H9 (cell line): ENCODE measurements at places on chromosomes 12 and 14. TPM values are rescaled to one million over a fixed set of nuclear protein-coding genes. Genes with fewer than 3 reads are reported as not detected.

FGF6 gene
- not detected in 2 replicates for total RNA-seq

APOF gene
- not detected in 2 replicates for total RNA-seq

CCDC175 gene
- total RNA-seq: 0.09 TPM in 1 of 2 replicates, not detected in the other

MON2 gene
- 21.9 and 22.3 TPM in 2 replicates for total RNA-seq

UNC119B gene
- total RNA-seq: 51.5 and 53.5 TPM in 2 replicates

GAS2L3 gene
- total RNA-seq: 11.7 and 15.8 TPM in 2 replicates

SLC2A14 gene
- 19.1 and 19.3 TPM in 2 replicates for total RNA-seq

MORN3 gene
- total RNA-seq: 0.24 and 0.37 TPM in 2 replicates

AICDA gene
- total RNA-seq: 0.22 TPM in 1 of 2 replicates, not detected in the other

GUCY2C gene
- 1.3 and 1.9 TPM in 2 replicates for total RNA-seq

GRCh38 chr12:71139153-71139735, 18.6 kb downstream of the TSPAN8 start:
- no peaks in the 10 kb centered on the region for H3K4me1 ChIP-seq
- DNase-seq: no peak
- no peaks in the 10 kb centered on the region for H3K27me3 ChIP-seq
- no peak overlapping the region for H3K4me3 ChIP-seq

- H3K36me3 ChIP-seq: peaks cover 5% of the 10 kb centered on the region
- H3K27ac ChIP-seq: no peak overlapping the region
- DNase-seq: no peak
- no peaks in the 10 kb centered on the region for H3K4me1 ChIP-seq
These were observed 18.6 kb upstream of the EEA1 start for GRCh38 chr12:92947589-92948215.

- DNase-seq: no peak
- H3K27ac ChIP-seq: no peak overlapping the region
- H3K27me3 ChIP-seq: no peaks in the 10 kb centered on the region
- no peak overlapping the region for H3K4me3 ChIP-seq
- H3K36me3 ChIP-seq: peaks cover 18% of the 10 kb centered on the region
- H3K4me1 ChIP-seq: peaks cover 15% of the 10 kb centered on the region; the same call in 1 of the 2 replicates
These were observed 26.8 kb downstream of the KLRK1 start for GRCh38 chr12:10362828-10363657.

DNA sequence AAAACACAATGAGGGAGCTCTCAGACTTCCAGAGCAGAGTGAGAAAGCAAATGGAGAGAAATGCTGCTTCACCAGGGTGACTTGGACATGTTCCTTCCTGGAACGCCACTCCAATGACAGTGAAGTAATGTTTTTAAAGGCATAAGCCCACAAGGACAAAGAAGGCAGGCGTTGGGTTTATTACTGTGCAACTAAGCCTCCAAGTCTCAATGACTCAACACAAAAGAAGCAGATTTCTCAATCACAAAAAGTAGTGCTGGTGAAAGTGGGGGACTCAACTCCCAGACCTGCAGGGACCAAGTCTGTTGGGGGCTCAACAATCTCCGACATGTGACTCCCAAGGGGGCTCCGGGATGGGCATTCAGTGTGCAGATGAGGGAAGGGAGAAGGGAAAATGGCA, 505.2 kb downstream of the BCL11B start:
- H3K36me3 ChIP-seq: peaks cover 10% of the 10 kb centered on the region
- H3K27me3 ChIP-seq: no peaks in the 10 kb centered on the region
- H3K4me3 ChIP-seq: no peak overlapping the region
- no peaks in the 10 kb centered on the region for H3K4me1 ChIP-seq

GRCh38 chr12:51082561-51083125, 753 bp downstream of the CSRNP2 start:
- peaks cover 14% of the 10 kb centered on the region for H3K36me3 ChIP-seq
- H3K27ac ChIP-seq: no peak overlapping the region

DNA sequence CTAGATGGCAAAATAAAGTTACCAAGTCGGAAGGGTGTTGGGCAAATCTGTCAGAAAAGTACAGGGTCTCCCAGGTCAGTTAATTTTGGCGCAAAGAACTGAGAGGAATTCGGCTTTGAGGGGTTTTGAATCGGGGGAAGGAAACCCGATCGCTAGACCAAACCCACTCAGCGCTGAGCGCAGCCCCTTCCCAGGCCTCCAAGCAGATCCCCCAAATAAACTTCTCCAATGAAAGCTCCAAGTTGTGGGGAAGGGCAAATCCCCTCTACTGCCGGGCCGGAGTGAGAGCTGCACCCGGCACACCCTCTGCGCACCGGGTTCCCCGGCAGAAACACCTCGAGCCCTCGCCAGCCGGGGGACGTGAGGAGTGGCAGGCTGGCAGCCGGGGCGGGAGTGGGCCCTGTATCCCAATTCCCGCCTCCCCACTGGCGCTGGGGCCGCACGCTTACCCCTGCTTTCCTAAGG, 441 bp downstream of the E2F7 start:
- H3K36me3 ChIP-seq: peaks cover 20% of the 10 kb centered on the region; the same call in 2 of the 3 replicates
- peak overlapping the region; percentile 16 for H3K27ac ChIP-seq
- peak overlapping the region; percentile 77 for H3K4me3 ChIP-seq
- no peak for DNase-seq
- no peaks in the 10 kb centered on the region for H3K27me3 ChIP-seq

DNA sequence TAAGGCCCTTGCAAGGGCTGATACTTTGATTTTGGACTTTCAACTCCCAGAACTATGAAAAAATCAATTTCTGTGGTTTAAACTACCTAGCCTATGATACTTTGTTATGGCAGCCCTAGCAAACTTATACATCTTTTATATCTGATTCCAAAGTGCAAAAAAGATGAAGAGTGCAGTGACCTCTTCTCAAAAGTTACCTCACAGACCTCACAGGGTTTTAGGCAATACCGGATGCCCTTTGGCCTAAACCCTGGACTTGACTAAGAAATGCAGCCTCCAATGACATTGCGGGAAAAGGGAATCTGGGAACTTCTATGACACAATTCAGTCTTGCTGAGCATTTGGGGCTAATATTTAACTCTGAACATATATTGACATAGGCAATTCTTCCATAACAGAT, 63.3 kb downstream of the IGF1 start:
- no peaks in the 10 kb centered on the region for H3K36me3 ChIP-seq
- H3K27ac ChIP-seq: no peak overlapping the region
- no peak for DNase-seq
- H3K4me3 ChIP-seq: no peak overlapping the region

DNA sequence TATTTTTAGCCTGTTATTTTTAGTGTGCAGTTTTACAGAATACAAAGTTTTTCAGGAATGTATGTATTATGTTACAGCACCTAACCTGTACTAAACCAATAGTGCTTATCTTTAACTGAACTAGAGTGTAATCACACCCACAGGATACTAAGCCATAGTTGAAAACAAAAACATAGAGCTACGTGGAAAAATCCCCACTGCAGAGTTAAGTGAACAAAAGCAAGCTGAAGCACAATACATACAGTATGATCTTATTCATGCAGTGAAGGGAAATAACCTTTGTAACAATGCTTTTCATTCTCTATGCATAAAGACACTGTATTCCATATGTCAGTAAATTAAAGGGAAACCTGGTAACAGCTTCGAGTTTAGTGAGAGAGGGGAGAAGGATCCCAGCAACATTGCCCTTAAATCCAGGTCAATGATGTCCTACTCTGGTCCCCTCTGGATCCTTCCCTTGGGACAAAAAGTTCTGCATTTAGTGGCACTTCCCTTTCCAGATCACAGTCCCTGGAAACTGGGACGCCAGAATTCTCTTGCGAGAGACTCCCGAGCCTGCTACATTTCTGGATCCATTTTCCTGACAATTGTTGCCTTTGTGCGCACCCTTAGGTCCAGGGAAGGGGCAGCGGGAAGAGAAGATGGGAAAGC, 121.3 kb upstream of the CCND2 start:
- no peak overlapping the region for H3K4me3 ChIP-seq
- no peaks in the 10 kb centered on the region for H3K27me3 ChIP-seq
- peaks cover 16% of the 10 kb centered on the region for H3K4me1 ChIP-seq
- H3K36me3 ChIP-seq: no peaks in the 10 kb centered on the region; the same call in 1 of the 2 replicates
- no peak overlapping the region for H3K27ac ChIP-seq

DNA sequence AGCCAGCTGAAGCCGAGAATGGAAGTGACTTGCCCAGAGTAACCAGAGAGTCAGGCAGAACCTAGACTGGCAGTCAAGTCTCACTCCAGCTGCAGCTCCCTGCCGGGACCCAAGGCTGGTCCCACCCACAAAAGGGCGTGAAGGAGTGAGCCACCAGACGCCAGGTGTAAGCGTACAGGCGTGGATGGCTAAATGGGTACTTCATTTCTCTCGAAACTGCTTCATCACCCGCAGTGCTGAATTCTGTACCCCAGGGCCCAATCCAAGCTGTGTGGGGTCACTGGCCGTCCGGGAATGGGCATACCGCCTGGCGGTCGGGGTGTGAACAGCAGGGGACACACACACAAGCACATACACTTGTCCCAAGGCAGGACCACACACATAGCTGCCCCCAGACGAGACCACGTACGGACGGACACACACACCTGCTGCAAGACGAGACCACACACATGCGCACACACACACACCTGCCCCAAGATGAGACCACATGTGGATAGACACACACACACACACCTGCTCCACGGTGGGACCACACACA, 34.8 kb downstream of the DEGS2 start:
- peaks cover 13% of the 10 kb centered on the region for H3K36me3 ChIP-seq
- H3K4me3 ChIP-seq: no peak overlapping the region
- no peaks in the 10 kb centered on the region for H3K27me3 ChIP-seq

- no peaks in the 10 kb centered on the region for H3K4me1 ChIP-seq
- no peak overlapping the region for H3K4me3 ChIP-seq
- H3K27ac ChIP-seq: no peak overlapping the region
- H3K27me3 ChIP-seq: no peaks in the 10 kb centered on the region
- DNase-seq: no peak
These were observed 67.7 kb downstream of the BCAT1 start for GRCh38 chr12:24881227-24881626.

DNA sequence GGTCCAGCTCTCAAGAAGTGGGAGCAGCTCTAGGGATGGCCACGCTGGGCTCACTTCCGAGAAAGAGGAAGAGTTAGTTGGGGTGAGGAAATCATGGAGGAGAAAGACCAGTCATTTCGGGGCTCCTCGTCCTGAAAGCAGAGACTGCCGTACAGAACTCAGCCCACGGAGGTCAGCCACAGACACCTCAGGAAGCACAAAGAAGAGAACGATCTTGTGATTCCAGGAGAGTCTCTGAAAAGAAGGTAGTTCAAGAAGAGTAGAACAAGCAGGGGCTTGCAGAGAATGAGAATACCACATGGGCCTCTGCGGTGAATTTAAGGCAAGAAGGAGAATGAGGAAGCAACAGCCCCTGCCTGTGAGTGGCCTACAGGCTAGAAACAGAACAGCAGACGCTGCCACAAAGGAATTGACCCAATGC, 311.9 kb downstream of the CACNA1C start:
- H3K36me3 ChIP-seq: peaks cover 8% of the 10 kb centered on the region; the same call in 2 of the 3 replicates
- H3K4me1 ChIP-seq: no peaks in the 10 kb centered on the region; the same call in 1 of the 2 replicates
- no peaks in the 10 kb centered on the region for H3K27me3 ChIP-seq
- H3K27ac ChIP-seq: no peak overlapping the region
- peak; percentile 60 for DNase-seq
- H3K4me3 ChIP-seq: no peak overlapping the region

- H3K4me1 ChIP-seq: no peaks in the 10 kb centered on the region
- H3K27ac ChIP-seq: no peak overlapping the region
- H3K36me3 ChIP-seq: peaks cover 31% of the 10 kb centered on the region
- H3K27me3 ChIP-seq: no peaks in the 10 kb centered on the region
These were observed 51.0 kb downstream of the ACTN1 start for GRCh38 chr14:68927956-68928675.

- H3K36me3 ChIP-seq: no peaks in the 10 kb centered on the region
- H3K4me1 ChIP-seq: no peaks in the 10 kb centered on the region; the same call in 1 of the 2 replicates
- no peak overlapping the region for H3K27ac ChIP-seq
- H3K4me3 ChIP-seq: peak overlapping the region; percentile 24
- H3K27me3 ChIP-seq: peaks cover 25% of the 10 kb centered on the region; the same call in 1 of the 2 replicates
These were observed 15.4 kb downstream of the PDE1B start for GRCh38 chr12:54564768-54565167.

DNA sequence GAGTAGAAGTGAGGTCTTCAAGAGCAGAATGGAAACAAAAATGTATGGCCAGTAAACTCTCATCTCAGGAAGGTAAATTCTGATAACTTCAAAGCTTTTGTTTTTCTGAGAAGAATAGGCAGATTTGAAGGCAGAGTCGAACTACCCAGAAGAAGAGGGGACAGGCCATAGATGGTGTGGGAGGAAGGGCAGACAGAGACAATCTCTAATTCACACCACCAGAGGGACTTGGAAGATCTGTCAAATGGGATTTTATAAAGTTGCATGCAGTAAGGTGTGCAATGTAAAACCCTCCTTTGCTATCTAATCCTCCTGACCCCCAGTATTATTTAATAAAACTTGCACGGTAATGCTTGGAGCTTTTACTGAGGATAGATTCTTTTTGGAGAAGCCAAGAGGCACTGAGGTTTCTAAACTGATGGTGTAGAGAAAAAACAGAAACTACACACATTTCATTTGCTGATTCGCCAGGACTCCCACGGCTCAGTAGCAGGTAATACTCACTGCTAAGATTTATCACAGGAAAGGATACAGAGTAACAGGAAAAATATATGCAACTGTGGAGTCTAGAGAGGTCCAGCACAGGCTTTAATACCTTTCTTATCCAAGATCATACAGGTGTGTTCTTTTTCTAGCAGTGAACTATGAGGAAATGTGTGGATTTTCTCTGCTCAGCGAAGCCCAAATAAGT, 18.3 kb downstream of the SLC38A2 start:
- no peaks in the 10 kb centered on the region for H3K27me3 ChIP-seq
- DNase-seq: no peak
- no peak overlapping the region for H3K4me3 ChIP-seq
- H3K27ac ChIP-seq: no peak overlapping the region

DNA sequence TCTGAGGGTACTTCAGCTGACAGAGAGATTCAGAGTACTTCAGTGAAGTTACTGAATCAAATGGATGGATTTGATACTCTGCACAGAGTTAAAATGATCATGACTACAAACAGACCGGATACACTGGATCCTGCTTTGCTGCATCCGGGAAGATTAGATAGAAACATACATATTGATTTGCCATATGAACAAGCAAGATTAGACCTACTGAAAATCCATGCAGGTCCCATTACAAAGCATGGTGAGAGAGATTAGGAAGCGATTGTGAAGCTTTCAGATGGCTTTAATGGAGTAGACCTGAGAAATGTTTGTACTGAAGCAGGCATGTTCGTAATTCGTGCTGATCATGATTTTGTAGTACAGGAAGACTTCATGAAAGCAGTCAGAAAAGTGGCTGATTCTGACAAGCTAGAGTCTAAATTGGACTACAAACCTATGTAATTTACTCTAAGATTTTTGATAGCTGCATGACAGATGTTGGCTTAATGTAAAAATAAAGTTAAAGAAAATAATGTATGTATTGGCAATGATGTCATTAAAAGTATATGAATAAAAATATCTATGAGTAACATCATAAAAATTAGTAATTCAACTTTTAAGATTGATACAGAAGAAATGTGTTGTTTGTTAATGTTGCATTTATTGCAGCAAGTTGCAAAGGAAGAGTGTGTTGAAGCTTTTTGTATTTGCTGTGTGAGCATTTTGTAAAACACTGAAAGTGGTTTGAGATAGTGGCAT, 136.1 kb upstream of the RAP1B start:
- DNase-seq: no peak
- no peaks in the 10 kb centered on the region for H3K4me1 ChIP-seq
- H3K27me3 ChIP-seq: no peaks in the 10 kb centered on the region
- no peak overlapping the region for H3K27ac ChIP-seq
- no peaks in the 10 kb centered on the region for H3K36me3 ChIP-seq
- H3K4me3 ChIP-seq: no peak overlapping the region
